Activated naive CD4-positive, alpha-beta T cell treated with Interleukin-2 at 50 U/mL for 16 hours (primary cell): ENCODE measurements at places on chromosomes 1 and 21.

- DNase-seq: no peak
Measured at GRCh38 chr1:230362949-230363348, 63.2 kb downstream of the PGBD5 start.

DNA sequence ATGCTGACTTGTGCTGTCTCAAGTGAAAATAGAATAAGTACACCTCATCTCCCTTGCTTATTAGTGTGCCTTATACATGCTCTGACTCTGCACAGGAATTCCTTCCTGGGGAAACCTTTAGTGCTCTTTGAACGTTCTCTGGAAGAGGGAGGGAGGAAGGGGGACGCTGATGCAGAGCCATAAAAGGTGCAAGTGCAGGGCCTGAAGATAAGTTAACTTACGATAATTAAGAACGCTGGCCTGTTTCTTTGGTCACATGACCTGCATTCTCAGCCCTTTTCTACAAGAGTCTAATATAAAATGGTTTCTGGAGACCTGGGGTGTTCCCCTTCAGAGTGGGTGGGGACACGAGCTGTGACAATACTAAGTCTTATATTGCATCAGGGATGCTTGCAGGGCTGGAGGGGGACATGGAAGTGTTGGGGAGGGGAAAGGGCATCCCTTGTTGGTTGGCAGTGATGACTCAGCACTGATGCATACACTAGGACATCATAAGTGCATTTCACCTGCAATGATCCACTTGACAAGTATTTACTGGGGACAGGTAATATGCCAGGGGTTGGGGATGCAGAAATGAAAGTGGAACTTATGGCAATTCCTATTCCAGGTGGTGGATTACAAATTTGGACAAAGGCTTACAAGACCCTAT is 26.3 kb upstream of the KIAA0040 start:
- no peak for DNase-seq

DNA sequence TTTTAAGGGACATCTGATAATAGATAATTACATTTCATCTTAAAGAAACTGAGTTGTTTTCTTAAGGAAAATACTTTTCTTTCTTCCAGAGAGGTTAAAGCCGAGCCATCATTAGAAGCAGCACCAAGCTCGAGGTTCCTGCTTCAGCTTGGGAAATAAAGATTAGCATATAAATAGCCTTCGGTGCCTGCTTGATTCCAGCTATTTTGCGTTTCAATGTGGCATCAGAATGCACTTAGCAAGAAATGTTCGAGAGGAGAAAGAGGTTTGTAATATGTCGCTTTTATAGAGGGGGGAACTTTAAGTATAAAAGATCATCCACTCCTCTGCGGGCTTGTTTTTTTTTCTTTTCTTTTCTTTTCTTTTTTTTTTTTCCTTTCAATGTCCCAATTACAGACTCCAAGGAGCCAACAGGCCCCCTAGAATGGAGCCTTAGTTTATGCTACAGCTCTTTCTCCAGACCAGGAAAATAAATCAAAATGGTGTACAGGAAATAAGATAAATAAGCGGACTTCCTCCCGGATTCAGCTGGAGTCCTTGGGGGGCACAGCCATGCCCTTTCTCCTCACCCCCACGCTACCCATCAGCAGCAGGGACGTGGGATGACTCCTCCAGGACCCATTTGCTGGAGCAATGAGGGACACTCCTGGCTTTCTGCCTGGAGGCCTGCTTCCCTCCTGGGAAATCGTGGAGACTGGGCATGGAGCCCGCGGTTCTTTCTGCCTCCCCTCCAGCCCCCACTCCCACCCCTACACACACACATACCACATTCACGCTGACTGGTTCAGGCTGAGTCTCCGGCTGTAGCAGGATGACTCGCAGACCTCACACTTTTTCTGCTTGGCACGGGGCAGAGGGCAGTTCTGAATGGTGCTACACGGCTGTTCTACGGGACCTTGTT is 131.6 kb downstream of the RRAGC start:
- DNase-seq: no peak

DNA sequence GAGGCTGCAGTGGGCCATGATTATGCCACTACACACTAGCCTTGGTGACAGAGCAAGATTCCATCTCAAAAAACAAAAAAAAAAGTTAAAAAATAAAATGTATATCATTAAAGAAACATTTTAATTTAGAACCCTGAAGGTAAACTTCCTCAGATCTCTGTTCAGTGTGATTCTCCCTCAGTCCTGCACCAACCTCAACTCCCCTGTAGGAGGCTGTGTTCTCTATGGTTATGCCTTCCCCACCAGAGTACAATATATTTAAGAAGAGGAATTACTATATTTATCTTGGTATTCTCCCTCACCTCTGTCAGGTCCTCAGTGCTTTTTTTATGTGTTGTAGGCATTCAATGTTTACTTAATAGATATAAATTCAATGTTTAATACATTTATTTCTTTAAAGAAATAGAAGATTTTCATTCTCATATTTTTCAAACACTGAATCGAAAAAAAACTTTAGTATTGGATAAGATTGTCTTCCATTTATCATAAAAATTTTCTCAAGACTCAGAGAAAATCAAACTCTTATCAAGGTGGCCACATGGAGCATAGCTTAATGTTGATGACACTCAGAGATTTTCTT is 4.8 kb upstream of the LRRC8B start:
- peak; percentile 49 for DNase-seq

GRCh38 chr21:34818662-34819158 is 149.9 kb downstream of the CLIC6 start:
- DNase-seq: no peak

- DNase-seq: no peak
Measured at GRCh38 chr1:185104083-185104482, 52.7 kb downstream of the TRMT1L start.

DNA sequence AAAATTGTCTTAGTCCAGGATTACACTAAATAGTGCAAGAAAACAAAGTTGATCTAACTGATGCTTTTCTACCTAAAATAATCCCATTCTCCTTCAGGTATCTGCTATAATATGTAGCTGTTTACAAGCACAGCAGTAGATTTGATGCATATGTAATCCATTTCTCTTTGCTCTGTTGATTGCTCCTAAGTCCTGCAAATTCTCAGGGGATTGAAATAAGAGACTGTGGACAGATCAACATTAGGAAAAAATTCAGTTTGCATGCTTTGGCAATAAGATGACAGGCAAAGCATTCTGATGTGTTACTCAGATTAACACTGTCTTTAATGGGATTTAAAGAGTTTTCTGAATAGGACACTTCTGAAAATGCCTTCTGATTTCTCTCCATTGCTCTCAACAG is 34.7 kb downstream of the RNF11 start:
- DNase-seq: no peak

GRCh38 chr21:34091607-34092006 is 18.2 kb downstream of the MRPS6 start:
- DNase-seq: no peak

GRCh38 chr1:172496678-172497077 is 36.3 kb upstream of the SUCO start:
- no peak for DNase-seq

GRCh38 chr1:89484092-89485038 is 40.3 kb upstream of the LRRC8B start:
- DNase-seq: no peak

- no peak for DNase-seq
Measured at GRCh38 chr1:41874151-41874719, 44.5 kb downstream of the HIVEP3 start.

GRCh38 chr1:217622042-217622441 is 8.8 kb downstream of the GPATCH2 start:
- no peak for DNase-seq

DNA sequence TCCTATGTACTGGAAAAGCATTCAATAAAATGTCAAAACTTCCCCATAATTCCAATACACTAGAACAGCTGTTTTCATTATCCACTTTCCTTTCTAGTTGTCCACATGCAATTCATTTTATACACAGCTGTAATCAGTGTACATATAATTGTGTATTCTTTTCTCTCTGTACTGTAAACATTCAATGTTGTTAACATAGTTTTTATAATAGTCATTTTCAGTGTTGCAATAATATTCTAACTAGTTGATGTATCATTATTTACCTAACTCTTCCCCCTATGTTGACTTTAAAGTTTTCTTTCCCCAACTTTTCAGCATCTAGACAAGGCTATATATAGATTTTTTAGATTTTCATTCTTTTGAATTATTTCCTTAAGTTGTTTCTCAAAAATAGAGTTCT is 44.4 kb downstream of the DIPK1A start:
- DNase-seq: no peak

GRCh38 chr1:199817266-199817665 is 210.2 kb upstream of the NR5A2 start:
- no peak for DNase-seq

- DNase-seq: no peak
Measured at GRCh38 chr1:30452925-30453324, 270.5 kb downstream of the MATN1 start.

DNA sequence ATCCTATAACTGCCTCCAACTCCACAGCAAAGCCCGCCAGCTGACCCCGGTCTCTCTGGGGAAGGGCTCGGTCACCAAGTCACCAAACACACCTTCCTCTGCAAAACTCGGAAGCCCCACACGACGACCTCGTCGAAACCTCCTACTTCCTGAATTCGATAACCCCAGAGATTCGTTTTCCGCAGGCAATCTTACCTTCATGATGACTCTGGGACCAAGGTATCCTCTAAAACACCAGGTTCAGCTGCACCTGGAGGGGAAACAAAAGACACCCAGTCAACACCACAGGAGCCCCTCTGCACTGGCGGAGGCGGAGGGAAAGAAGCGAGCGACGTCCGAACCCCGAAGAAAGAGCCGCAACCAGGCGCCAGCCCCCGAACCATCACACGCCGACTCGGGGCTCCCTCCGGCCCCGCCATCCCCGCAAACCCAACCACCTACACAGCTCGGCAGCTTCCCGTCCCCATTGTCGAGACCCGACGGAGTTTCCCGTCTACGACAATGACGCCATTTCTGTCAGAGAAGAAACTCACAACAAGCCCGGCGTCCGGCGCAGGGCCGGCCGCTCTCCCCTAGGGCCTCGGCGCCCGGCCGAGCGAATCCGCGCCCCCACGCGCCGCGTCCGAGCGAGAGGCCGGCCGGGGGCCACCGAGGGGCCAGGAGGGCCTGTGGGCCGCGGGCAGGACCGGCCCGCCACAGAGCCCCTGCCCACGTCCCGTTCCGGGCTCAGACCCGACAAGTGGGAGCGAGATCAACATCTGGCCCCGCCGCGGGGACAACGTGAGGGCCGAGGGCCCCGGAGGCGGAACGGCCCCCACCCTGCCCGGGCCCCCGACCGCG is 1.0 kb downstream of the ARID4B start:
- peak; percentile 70 for DNase-seq

DNA sequence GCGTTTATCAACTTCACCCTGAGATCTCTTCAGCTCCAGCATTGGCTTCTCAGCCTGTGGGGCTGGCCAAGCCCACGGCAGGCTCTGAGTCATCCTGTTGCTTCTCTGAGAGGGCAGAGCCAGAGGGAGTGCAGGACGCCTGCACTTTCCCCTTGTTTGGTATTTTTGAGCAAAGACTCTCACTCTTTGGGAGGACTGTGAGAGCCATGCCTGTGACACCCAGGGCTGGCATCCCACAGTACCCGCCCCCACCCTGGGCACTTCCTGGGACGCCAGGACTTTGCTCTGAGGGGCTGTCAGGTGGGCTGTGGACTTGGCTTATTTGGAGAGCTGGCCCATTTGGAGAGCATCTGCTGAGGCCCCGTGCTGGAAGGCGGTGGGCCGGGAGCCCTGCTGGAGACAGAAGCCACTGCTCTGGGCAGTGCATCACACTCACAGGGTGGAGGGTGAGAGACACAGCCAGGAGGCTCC is 37.4 kb downstream of the VANGL1 start:
- no peak for DNase-seq

- no peak for DNase-seq
Measured at GRCh38 chr1:54352755-54353154, 53.4 kb downstream of the SSBP3 start.

- no peak for DNase-seq
Measured at GRCh38 chr1:83641206-83641658, 357.7 kb downstream of the TTLL7 start.

GRCh38 chr1:18108299-18109057 is 880 bp downstream of the IGSF21 start:
- no peak for DNase-seq

GRCh38 chr1:30411206-30411605 is 312.2 kb downstream of the MATN1 start:
- DNase-seq: no peak

GRCh38 chr1:77025599-77025998 is 158.3 kb downstream of the ST6GALNAC5 start:
- no peak for DNase-seq

DNA sequence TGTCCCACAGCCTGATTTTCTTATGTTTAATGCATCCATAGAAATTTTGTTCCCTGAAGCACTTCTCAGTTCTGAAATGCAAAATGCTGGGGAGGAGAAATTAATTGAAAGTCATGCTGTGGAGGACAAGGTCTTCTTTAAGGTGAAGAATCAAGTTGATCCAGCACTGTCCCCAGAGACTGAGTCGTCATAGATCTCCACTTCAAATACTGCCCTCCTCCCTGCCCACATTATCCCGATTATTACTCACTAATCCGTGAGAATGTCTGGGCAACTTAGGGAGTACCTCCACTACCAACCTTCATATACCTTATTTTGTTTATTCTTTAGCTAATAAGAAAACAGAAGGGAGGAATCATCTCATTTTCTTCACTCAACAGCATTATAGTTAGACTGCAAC is 70.0 kb upstream of the FMN2 start:
- no peak for DNase-seq

DNA sequence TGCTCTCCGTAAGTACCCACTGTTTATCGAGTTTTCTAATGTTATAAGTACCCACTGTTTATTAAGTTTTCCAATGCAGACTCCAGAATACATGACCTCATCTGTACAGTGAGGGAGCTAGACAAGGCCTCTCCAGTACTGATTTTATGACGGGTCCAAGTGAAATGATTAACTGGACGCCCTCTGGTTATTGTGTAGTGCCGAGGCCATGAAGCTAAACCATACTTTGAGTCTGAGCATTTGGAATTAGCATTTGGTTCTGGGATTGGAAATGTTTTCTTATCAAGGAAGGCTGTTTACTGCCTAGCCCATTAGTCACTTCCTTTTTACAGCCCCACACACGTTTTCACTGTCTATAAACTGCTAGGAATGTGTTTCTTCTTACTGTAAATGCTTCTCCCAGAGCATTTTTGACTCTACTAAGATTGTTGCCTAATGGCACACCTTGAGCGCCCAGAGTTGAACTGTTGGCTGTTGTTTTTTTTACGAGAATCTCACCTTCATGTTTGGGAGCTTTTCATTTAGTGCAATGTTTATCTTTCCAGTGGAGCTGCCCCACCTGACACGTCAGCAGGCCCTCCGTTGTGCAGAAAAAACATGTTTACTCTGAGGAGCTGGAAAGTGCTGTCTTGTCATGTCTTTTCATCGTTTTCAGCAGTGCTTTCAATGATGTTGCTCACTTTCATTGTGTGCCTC is 26.9 kb downstream of the SPATA46 start:
- DNase-seq: no peak

GRCh38 chr1:24919791-24920532 is 10.1 kb downstream of the RUNX3 start:
- peak; percentile 86 for DNase-seq

- no peak for DNase-seq
Measured at GRCh38 chr1:7871136-7871535, 18.3 kb upstream of the UTS2 start.
